ENCODE measurements at places on chromosomes 1 and 21.

DNA sequence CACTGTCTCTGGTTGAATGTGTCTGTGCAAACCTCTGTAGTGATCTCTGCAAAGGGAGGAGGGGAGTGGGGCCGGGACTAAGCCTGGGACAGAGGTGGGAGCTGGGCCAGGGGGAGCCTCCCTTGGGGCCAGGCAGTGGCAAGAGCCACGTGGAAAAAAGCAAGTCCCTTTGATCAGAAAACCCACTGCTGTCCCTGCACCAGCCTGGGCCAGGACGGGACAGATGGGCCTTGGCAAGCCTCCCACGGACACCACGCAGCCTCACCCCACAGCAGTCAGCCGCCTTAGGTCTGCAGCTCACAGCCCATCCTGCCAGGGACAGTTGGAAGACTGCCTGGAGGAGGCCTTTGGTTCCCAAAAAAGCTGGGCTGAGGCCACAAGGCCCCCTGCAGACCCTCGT, 11.7 kb upstream of the TRAPPC10 start:
- DNase-seq, result no peak

DNA sequence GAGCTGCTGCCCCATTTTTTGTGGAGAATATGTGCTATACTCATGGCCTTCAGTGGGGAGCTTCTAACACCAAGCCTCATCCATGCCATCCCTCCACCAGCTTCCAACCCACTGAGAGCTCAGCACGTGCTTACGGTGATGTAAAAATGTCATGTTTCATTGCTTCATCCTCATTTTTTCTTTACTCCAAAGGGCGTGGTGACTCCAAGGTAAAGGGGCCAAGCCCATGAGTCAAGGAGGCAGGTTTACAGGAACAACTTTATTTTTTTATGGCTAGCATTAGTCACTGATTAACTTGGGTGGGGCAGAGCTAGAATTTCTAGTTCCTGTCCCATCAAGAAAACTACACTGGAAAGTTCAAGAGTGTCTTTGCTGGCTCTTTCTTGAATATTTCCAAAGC, at the start of gene C1orf226:
TSS of gene C1orf226 (plus strand) at position 346 of the 400 bp plus-strand sequence. CDS start 174 bp downstream, outside the sequence.
- no peak for DNase-seq

DNA sequence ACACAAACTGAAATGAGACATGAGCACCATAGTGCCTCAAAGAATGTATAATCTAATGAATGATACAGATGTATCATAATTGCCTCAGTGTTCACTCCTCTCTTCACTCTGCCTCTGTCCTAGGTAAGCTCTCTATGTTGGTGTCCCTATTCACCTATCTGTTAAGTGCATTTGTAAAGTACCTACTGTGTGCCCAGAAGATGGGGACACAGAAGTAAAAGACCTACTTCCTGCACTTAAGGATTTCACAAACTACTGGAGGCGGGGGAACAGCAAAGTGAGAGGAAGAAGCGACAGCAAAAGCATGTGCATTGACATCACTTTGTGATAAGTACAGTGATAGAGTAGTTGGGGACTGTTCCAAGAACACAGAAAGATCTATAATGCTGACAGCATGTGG, 18.1 kb downstream of the RD3 start:
- no peak for DNase-seq

GRCh38 chr1:230230273-230230672, 163.2 kb downstream of the GALNT2 start:
- no peak for DNase-seq

DNA sequence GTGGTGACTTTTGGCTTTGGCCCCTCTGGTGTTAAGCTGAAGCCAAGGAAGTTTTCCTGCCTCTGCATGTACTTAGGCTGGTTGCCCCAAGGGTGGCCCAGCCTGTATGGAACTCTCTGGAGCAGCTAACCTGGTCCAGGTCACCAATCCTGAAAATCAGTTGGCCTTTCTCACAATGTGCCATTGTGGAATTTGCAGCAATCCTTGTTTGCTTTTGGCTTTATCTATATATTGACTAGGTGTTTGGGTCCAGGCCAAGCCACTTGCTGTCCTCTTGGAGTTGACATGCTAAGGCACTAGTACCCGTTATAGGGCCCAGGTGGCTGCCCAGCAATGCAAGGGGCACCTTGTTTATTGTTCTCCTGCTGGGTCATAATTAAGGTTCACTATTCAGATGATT, 124.6 kb downstream of the CAMTA1 start:
- DNase-seq, result no peak

DNA sequence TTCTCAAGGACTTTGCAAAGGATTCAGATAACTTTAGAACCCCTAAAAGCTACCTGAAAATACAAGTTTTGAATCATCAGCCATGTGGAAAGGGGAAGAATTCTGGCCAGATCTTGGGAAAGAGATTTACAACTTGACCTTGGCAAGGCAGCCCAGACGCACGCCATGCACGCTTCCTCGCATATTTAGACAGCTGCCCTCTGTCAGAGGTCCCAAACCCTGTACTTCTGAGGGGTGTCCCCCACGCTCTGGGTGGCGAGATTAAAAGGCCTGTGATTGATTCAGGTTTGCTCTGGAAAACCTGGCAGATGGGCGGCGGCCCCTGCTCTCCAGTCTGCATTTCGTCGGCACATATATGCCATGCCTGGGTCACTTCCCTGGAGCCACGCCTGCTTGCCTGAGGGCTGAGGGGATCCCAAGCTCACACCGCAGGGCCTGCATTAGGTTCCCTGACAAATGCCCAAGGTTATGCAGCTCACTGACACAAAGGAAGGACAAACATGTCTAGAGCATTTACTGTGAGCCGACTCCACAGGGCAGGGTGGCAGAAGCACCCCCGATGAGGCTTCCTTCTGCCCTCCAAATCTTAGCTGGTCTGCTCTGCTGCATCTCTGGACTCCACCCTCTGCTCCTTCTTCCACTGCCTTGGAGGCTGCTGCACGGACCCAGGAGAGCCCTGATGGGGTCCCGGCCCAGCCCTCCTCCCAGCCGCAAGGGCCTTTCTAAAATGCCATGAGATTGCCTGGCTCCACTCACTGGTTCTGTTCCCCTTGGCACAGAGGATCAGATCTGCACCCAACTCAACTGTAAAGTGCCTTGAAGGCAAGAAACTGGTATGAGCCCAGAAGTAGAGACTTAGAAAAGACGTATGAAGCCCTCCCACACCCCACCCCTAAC, 103.9 kb downstream of the BCAR3 start:
- no peak for DNase-seq

DNA sequence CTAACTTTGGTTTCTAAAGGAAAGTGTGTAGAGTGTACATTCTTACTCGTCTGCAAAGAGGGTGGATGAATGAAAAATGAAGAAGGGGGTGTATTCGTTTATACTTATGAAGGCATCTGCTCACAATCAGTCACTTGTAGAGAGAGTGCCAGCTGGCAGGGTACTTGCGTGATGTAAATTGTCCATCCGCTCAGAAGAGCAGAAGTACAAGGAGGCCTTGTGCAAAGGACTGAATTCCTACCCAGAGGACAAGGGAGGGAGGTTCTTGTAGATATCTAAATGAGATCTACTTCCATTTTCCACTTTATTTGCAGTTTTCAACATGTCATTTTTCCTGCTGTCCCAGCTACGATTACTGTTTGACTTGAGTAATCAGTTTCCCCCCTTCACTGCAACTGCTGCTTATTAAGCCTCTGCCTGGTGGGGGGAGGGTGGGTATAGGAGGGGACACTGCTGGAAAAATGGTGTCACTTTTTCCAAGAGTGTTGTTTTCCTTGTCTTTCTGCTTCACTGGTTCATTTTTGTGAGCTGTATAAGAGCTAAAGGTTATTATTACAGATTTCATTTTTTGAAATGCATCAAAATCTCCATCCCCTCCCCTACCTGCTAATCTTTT, 67.3 kb downstream of the LAMC1 start:
- no peak for DNase-seq

- no peak for DNase-seq
Measured at GRCh38 chr1:232319518-232320210, 310.3 kb downstream of the SIPA1L2 start.

DNA sequence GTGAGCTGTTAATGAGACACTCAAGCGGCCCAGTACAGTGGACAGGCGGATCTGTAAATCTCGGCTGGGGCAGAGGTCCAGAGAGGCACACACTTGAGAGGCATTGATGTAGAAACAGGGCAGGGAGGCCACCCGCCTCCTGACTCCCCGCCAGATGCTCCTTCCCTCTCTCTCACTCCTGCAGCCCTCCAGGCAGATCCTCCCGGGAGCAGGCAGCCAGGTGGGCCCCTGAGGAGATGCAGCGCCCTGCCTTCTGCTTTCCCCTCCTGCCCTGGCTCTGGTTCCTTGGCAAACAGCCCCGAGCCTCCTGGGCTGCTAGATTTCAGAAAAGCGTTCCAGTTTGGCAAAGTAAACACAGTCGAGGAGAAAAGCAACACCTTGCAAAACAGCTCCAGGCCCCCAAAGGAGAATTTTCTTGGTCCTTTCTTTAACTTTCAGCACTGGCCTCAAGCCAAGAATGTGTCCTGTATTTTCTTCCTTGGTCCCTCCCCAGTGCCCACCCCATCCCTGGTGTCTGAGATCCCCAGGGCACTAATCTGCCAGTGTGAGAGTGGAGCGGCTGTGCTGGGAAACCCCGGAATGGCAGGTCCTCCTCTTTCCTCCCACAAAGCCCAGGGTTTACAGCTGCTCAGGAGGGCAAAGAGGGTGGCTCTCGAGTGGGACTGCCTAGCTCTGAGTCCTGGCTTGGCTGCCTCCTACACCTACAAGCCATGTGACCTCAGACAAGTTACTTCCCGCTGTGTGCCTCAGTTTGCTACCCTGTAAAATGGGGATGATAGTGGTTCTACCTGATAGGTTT, 29.4 kb upstream of the IFNLR1 start:
- no peak for DNase-seq

GRCh38 chr1:112457955-112458354, 50.8 kb upstream of the WNT2B start:
- DNase-seq, result no peak

DNA sequence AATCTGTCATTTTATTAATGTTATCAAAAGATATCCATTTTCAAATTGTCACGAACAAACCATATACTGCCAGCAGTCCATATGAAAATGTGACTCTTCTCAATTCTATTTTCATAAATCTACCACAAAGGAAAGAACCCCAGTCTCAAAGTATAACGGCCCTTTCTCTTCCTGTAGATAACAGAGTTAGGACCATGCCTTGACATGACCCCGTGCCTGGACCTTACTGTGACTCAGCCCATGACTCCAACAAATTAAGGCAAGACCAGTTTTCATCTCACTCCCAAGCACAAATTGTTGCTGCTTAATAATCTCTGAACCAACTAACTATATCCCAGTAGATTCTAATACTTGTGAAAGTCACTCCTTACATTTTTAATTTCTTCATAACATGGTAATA, 124.4 kb upstream of the NFIA start:
- DNase-seq, result no peak
